Bronchial epithelial cell (primary cell): ENCODE measurements at places on chromosomes 13 and 19.

GRCh38 chr13:107079423-107080049, 511.6 kb upstream of the ARGLU1 start:
- no peak for DNase-seq

DNA sequence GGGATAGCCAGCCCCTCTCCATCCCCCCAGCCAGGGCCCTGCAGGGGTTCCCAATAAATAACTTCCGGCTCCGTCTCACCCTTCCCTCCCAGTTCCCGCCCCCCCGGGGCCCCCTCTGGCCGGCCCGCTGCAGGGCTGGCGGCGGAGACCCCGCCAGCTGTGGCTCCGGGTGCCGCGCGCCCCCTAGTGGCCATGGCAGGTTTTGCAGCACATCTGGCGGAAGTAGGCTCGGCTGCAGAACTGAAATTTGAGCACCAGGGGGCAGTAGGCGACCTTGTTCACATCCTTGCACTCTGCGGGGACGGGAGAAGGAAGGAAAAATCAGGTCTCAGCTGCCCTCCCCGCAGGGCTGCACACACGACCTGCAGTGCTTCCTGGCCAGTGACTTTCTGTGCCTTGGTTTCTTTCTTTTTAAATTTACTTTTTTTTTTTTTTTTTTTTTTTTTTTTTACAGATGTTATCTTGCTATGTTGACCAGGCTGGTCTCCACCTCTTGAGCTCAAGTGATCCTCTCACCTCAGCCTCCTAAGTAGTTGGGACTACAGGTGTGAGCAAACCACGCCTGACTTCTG, 3.6 kb upstream of the MYO1F start:
- peak; percentile 19 for DNase-seq

- no peak for DNase-seq
Observed at GRCh38 chr13:75583091-75583490, 33.5 kb downstream of the UCHL3 start.

DNA sequence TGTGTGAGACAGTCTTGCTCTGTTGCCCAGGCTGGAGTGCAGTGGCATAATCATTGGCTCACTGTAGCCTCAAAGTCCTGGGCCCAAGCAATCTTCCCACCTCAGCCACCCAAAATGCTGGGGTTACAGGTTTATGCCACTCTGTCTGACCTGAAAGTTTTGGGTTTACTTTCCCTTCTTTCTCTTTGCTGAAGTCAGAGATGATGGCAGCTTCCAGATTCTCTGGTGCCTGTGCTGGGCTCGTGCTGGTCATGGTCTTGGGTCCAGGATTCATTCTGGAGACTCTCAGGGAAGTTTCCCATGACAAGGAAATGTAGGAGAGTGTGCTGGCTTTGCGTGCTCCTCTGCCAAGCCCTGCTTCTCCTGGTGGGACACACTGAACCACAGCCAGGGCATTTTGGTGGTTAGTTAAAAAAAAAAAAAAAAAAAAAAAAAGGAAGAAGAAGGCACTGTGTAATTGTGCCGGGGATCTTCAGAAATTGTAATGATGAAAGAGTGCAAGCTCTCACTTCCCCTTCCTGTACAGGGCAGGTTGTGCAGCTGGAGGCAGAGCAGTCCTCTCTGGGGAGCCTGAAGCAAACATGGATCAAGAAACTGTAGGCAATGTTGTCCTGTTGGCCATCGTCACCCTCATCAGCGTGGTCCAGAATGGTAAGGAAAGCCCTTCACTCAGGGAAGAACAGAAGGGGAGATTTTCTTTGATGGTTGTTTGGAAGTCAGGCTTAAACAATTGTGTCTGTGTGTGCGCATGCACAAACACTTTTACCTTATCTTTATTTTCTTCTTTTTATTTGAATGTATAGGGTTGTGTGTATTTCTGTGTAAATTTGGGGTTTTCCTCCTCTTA, at the start of gene ALOX5AP:
Gene ALOX5AP, plus strand, starts transcription at position 519 of the 847 bp plus-strand sequence. Its CDS starts 63 bp downstream, at position 582.
- no peak for DNase-seq

DNA sequence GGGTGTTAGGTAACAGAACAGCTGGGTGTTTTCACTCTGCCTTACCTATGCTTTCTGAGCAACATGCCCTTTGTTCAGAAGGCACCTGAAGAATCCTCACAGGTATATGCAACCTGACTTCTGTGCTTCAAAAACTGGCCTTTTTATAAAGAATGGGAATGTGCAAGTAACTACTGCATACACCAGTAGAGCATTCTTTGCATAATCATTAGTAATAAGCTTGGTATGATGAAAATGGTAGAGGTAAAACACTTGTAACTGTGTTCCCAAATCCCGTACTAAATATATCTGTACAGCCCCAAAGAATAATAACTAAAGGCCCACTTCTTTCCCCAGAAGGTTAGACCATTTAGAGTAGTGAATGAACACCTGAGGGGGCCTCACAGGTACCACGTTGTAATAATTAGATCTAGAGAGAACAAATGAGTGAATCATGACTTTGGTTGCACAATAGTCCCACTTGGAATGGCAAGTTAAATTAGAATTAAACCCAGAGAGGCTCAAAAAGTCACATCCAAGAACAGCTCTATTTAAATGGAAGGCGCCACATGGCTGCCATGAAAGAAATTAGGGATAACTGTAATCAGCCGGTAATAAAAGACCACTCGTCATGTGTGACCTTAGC, 413.9 kb downstream of the KLF12 start:
- peak; percentile 71 for DNase-seq

- peak; percentile 82 for DNase-seq
Observed at GRCh38 chr13:73715911-73716510, 418.2 kb downstream of the KLF12 start.
